ENCODE measurements at places on chromosomes 5 and 9.

DNA sequence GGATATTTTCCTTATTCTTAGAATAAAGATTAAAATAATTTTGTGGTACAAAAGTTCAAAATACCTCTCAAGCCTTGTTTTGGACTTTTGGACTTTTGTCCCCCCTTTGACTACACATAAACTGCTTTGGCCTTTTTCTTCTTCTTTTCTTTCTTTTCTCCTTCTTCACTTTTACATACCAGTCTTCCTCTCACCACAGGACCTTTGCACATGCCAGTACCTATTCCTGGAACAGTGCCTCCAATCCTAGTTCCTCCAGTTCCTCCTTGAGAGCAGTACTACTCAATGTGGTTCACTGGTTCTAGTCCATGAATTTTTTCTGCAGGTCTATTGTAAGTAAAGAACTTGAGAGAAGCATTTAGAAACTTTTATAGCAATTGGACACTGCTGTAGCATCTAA is 136.5 kb downstream of the STK32A start:
- DNase-seq: no peak

- no peak for DNase-seq
Observed at GRCh38 chr5:172583931-172584511, 57.0 kb upstream of the NEURL1B start.

DNA sequence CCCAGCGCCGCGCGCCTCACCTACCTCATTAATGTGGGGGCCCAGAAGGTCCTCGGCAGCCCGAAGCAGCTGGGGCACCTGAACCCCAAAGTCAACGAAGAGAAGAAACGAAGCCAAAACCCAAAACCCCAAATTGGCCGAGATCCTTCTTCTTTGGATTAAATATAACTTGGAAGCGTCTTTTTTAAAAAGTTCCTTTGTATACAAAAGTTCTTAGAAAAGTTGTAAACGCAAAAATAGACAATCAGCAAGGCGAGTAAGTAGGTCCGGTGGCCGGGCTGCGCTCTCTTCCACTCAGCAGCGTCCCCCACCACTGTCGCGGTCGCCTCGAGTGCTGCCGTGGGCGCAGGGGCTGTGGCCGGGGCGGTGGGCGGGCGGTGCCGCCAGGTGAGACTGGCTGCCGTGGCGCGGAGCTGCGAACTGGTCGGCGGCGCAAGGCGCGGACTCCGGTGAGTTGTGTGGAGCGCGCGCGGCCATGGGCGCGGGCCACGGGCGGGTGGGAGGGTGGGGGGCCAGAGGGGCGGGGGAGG is 360 bp downstream of the KLF4 start:
- no peak for DNase-seq

DNA sequence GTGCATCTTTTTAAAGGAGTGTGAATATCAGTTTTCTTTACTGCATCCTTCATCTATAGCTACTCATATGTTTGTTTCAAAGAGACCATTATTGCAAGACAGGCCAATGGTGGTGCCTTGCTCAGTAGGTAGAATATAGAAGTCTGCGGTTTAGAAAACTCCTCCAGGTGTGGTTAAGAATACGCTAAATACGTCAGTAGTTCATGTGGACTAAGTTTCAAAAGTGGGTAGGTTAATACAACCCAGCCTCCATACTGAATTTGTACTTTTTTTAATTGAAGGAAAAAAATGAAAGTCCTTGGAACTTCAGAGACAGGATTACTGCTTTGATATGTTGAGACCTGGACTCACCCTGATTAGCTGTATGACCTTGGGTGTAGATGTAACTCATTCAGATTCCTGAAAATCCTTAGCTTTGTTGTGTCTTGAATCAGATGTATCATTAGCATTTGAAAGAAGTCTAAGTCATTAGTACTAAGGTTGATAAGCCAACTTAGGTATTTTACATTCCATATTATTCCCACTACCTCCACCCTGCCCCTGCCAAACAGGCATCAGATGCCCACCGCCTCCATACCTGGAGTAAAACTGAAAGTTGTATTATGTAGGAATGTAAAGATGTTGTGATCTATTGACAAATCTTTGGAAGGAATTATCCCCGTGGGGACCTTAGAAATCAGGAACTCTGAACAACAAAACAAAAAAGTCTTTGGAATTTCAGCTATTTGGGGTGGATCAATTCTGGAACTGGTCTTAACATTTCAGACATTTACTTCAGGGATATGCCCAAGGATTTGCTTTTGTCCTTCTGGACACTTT is 6.1 kb downstream of the BASP1 start:
- no peak for DNase-seq

GRCh38 chr9:21761309-21761901 is 41.0 kb upstream of the MTAP start:
- peak; percentile 70 for DNase-seq

DNA sequence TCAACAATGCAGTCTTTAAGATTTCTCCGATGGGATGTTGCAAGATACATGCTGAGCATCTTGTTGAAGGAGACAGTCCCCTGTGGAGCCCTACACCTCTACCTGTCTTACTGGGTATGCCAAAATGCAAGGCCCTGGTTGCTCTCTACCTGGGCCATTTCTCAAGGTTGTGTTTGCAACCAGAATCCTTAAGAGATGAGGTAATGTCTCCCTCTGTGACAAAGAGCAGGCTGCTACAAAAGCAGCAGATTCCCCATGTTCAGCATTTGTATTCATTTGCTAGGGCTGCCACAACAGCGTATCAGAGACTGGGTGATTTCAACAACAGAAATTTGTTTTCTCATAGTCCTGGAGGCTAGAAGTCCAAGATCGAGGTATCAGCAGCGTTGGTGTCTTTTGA is 138.4 kb upstream of the RPS23 start:
- DNase-seq: no peak

GRCh38 chr5:175921061-175921730 is 46.9 kb downstream of the THOC3 start:
- DNase-seq: no peak

DNA sequence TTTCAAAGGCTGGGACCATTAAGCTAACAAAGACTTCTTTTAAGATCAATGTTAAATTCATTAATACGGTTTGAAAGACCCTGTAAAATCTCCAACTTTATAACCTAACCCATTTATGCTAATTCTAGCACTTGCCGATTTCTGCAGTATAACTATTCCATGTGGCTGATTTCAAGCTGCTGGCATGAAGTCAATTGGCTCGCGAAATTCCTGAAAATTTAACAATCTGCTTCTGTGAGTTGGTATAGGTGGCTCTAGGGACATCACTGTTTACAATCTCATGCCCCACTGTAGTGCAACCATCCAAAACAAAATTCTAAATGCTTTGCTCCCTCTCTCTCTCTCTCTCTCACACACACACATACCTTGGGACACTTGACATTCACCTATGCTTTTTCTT is 70.2 kb downstream of the LPAR1 start:
- DNase-seq: no peak

DNA sequence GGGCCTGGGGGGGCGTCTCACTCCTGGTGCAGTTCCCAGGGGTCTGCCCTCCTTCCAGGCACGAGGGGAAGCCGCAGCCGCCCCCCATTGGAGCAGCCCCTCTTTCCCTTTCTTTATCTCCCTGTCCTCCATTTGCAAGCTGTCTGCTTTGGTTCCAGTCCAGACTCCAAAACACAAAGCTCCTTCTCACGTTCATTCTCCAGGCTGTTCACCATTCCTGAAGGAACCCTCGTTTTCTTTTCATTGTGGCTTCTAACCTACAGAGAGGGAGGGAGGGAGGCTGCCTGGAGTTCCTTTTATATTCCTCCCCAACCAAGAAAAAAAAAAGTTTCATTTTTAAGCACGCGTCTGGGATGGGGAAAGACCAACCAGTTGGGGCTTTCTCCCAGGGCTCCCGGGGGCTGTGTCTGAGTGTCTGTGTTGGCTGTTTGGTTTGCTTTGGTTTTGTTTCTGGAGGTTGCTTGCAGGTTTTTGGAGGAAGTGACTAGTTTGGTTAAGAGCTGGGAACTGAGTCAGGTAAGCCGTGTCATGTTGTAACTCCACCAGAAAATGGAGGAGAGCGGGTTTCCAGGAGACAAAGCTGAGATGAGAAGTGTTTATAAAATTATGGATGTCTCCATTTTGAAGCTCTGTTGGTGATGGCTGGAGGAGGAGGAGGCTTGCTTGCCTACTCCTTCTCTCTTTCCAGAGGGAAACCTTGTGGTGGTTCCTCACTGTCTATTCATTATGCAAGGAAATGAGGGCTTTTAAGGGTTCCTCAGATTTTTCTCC is 1.6 kb downstream of the ZNF462 start:
- DNase-seq: no peak

DNA sequence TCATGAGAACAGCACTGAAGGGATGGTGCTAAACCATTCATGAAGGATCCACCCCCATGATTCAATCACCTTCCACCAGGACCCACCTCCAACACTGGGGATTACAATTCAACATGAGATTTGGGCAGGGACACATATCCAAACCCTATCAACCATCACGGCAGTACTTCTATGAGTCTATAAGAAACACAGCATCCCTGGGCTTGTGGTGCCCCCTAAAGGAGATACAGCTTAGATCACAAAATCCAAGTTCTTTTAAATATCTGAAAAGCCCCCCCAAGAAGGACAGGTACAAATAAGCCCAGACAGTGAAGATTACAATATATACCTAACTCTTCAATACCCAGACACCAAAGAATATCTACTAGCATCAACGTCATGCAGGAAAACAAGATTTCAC is 233.7 kb upstream of the ADRA1B start:
- DNase-seq: peak; percentile 15

- no peak for DNase-seq
Observed at GRCh38 chr5:77812926-77813589, 36.9 kb upstream of the TBCA start.

DNA sequence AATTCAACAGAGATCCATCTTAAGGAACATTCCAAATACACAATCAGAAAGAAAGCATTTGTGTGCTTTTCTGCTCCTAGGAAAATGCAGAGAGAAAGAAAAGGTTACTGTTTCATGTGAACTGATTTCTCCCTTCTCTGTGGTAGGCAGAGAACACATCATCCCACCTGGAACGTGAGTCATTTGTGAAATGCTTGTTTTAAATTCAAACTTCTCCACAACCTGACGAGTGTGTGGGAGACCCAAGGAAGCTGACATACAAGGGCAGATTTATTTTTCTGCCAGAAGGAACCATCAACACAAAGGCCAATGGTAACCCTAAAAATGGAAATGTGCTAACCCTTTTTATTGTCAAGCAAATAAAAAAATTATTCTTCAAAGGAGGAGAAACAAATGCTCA is 156.4 kb downstream of the EFNA5 start:
- no peak for DNase-seq

GRCh38 chr9:19026375-19026774 is 6.6 kb downstream of the SAXO1 start:
- DNase-seq: peak; percentile 56

DNA sequence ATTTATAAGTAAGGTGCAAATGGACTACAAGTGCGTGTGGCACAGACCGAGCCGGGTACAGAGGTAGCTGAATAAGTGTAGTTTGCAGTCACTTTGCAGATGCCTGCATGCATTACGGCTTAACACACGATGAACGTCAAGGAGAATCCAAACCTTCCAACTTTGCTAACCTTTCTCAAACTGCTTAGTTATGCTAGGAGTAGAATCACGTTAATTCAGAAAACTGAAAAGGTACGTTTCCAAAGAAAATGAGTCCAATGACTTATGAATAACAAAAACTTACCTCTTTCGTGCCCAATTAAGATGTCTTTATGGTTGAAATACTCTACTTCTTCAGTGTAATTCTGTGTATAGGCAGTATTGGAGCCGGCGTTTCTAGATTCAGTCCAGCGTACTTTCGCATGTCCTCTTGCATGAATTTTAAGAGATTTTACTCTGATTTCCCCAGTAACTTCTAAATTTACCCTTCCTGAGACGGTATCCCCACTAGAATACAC is 539 bp downstream of the ARRDC3 start:
- DNase-seq: peak; percentile 52

- DNase-seq: peak; percentile 37
Observed at GRCh38 chr9:69121155-69122081, 52.7 kb upstream of the TJP2 start.

DNA sequence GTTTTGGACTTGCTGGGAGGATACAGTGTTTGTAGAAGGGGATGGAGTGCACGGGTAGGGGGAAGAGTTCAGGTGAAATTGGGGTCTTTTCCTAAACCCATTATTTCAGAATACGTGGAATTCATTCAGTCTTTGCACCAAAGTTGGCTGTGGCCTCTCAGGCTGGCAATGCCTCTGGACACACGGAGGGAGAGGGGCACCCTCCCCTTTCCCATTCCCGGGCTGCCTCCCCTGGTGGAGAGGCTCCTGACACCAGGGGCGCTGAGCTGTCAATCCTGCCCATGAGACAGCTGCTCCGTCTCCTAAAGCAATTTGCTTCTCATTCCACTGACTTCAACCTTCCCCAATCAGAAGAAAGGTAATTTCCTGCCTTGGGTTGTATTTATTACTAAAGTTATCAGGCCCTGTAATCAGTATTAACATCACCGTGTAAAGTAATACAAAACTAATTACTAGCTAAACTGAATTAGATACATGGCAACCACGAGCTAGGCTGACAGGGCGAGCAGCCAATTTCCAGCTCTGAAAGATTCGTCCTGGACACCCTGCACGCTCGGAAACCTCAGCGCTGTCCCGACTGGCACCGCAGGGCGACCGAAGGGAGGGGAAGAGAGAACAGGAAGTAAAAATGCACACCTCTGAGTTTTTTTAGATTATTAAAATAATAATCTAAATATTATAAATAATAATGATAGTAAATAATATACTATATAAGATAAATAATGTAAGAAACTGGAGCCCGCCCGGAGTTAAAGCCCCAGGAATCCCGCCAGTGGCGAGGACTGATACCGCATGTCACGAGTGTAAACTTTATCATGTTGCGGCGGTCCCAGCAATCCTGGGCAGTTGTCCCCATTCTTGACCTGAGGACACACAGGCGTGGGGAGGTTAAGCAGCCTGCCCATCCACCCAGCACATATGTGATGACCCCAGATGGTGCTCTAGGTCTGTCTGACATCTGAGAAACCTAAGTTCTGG is 6.9 kb upstream of the OLFM1 start:
- no peak for DNase-seq

GRCh38 chr5:172064358-172064757 is 57.9 kb upstream of the FBXW11 start:
- DNase-seq: no peak

DNA sequence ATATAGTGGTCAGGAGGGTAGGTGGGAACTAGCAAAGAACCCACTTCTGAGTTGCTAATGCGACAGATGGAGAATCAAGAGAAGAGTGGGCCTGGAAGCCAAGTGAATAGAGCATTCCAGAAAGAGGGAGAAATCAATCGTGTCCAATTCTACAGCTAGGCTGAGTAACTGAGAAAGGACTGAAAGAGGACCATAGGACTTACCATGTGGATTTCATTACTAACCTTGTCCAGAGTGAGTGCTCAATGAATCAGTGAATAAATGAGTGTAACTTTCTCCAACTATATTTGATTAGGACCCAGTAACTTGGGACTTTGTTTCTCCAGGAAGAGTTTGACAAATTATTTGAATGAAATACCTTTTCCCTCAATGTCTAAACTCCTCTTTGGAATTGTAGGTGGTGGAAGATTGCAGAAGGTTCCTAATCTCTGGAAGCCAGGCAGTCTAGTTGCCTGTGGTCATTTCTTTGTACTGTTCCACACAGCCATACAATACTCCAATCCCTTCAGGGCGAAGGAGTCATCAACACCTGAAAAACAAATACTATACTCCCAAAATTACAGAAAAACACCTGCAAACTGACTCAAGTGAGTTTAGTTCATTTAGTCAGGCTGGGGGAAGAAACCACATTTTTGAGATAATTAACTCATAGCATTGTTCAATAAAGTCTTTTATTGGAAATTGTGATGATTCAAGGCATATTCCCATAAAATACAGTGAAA is 2.6 kb upstream of the F2RL1 start:
- no peak for DNase-seq
